Smooth muscle cell of the umbilical artery (primary cell): ENCODE measurements at places on chromosomes 11 and 22. TPM values are rescaled to one million over a fixed set of nuclear protein-coding genes. Genes with fewer than 3 reads are reported as not detected.

The PRAME gene
- total RNA-seq: not detected in 2 replicates

The PANX2 gene
- total RNA-seq: 1.5 and 2.0 TPM in 2 replicates

The GALR3 gene
- total RNA-seq: not detected in 2 replicates

The TOMT gene
- not detected in 2 replicates for total RNA-seq

The ACTN3 gene
- under 0.01 and 0.09 TPM in 2 replicates for total RNA-seq

The VSIG2 gene
- not detected in 2 replicates for total RNA-seq

The NRXN2 gene
- total RNA-seq: 0.30 and 6.4 TPM in 2 replicates

The NLRP14 gene
- 0.18 TPM in 1 of 2 replicates, not detected in the other for total RNA-seq

The TTC28 gene
- 26.1 and 27.5 TPM in 2 replicates for total RNA-seq

The IL17RA gene
- total RNA-seq: 5.4 and 5.9 TPM in 2 replicates

The C1QTNF5 gene
- total RNA-seq: 9.3 and 18.4 TPM in 2 replicates

The WBP2NL gene
- total RNA-seq: 0.59 and 0.60 TPM in 2 replicates
